Endothelial cell of umbilical vein (primary cell): ENCODE measurements at places on chromosomes 7 and 10. TPM values are rescaled to one million over a fixed set of nuclear protein-coding genes. Genes with fewer than 3 reads are reported as not detected.

Gene TWIST1
- not detected in 2 replicates for total RNA-seq

DNA sequence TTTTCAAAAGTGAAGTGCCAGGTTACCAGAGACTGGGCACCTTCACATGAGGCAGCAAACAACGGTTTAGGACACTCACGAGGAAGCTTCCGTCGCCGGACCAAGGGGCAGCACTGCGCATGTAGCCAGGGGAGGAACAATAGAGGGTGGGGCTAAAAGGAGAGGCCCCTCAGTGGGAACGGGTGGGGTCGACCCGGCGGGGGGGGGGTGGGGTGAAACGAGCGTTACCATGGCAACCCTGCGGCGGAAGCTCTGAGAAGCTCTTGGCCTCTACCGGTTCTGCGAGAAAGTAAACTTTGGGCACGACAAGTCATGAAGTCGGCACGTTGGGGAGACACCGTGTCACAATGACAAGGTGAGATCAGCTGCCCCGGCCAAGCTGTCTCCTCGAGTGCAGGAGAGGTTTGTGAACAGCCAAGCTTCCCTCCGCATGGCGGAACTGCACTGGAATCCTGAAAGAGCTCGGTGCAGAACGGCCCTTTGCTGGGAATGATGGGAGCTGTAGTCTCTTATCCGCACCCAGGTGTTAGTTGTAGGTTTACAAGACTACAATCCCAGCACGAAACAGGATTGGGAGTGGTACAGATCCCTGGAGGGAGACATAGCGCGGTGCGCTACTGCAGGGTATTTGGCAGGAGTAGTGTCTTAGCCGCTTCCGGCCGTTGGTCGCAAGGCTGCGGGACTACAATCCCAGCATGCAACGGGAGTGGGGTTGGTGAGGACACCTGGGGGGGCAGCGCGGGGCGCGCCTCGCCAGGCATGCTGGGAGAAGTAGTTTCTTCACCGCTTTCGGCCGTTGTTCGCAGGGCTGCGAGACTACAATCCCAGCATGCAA is 72.8 kb upstream of the ZNF722 start:
- DNase-seq, result no peak

Gene GJD4
- not detected in 2 replicates for total RNA-seq

GRCh38 chr7:156668130-156668741 is 27.7 kb downstream of the RNF32 start:
- no peak for DNase-seq

DNA sequence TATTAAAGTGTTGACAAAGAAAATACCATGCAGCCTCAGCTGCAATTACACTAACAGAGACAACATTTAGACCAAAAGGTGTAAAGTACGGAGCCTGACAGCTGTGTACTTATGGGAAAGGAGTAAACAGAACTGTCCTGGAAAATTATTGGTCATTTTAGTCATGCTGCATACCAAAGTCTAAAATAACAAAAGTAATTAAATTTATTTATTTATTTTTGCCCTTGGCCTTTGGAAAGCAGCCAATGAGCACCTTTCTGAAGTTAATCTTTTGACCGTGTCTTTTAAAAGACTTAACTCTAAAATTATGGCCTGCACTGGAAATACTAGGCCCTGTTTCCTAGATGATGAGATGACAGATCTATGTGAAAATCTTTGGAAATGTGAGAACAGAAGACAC is 597.6 kb downstream of the NXPH1 start:
- DNase-seq, result no peak

DNA sequence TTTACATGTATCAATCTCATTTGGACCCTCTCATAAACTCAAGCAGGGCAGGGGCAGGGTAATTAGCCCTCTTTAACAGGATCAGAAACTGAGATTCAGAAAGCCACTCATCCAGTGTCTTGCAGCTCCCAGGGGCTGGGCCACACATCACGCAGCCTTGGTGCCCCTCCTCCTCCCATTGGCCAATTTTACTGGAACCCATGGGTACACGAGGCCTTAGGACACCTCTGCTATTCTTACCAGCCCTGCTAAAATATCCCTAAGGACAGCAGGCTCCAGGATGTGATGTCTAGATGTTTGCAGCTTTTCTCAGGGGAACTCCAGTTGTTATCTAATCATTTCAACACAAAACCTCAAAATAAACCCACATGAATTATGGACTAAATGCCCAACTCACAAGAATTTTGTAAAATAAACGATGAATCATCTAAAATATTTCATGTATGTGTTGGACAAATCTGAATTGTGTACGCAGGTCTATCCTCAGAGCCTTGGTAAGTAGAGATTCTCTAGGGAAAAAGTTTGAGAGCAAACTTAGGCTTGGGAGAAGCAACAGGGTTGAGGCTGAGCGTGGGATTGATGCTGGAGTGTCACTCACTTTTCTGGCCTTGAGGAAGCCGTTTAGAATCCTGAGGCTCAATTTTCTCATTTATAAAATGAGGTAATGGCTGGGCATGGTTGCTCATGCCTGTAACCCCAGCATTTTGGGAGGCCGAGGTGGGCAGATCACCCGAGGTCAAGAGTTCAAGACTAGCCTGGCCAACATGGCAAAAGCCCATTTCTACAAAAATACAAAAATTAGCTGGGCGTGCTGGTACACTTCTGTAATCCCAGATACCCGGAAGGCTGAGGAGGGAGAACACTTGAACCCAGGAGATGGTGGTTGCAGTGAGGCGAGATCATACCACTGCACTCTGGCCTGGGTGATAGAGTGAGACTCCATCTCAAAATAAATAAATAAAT is 69.7 kb upstream of the TNS3 start:
- peak; percentile 51 for DNase-seq

DNA sequence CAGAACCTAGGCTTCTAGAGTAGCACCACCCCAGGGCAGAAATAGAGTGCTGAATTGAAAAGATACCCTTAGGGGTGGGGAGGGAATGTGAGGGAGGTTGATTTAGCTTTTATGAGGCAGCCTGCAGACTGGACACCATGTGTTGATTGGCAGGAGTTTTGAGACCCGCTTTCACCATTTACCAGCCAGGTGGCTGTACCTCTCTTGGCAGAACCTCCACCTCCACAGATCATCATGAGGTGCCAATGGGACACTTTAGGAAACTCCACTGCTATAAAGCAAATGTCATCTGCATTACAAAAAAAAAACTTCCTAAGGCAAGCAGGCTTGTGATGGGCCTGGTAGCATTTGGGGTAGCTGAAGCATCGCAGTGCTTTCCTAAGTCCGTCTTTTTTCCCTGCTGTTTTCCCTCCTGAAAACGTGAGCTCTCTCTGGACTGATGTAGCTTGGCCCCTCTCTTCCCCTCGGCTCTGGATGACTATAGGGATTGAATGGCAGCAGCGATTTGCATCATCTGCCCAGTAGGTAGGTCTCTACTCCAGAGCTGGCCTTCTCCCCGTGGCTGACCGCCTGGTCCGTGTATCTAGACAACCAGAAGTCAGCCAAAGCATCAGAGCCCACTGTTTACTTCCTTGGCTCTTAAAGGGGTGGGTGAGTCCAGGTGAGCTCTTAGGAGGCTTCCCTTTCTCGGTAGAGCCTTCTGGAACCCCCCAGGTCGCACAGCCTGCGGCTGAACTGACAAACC is 1.3 kb downstream of the PCBD1 start:
- no peak for DNase-seq

DNA sequence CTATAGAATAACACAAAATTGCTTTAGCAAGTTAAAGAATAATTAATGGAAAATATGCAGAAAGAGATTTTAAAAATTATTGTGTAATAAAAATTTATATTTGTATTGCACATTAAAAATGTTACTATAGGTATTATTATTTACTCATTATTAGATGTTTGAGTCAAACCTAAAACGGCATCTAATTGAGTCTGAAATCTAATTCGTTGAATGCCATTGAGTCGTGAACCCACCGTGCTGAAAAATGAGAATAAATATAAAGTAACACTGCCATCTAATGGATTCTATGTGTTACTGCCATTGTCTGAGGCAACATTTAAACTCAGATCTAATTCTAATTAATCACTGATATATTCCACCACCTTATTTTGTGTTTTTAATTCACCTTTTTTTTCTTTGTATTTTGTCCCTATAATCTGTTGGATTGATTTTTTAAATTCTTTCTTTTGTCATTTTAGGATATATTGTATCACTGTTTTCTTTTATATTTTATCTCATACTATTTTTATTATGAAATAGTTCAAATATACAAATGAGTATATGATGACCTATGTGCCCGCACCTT is 62.2 kb downstream of the SAMD9 start:
- peak; percentile 53 for DNase-seq

DNA sequence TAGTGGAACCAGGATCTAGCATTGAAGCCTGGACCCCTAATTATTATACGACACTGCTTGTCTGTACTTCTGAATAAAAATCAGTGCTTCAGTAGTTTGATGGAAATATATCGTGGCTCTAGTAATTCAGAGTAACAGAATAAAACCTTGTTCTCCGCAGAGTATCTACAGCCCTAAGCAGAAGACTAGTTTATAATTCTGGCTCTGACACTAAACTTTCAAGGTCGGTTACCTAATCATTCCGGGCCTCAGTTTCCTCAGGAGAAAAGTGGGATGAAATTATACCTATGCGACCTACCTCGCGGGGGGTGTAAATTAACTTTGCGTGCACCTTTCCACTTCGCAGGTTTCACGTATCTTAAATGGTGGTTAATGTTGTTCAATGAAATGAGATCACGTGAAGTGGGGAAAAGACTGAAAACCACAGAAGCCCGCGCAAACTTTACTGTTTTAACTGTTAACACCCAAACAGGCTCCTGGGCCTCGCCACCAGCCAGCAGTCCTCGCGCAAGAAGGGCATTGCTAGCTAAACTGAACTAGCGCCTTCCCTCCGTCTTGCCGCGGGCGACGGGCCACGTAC is 615 bp downstream of the THAP5 start:
- DNase-seq, result no peak

GRCh38 chr10:6228010-6228511 is 25.3 kb downstream of the PFKFB3 start:
- DNase-seq, result peak; percentile 53

- DNase-seq, result peak; percentile 70
Measured at GRCh38 chr7:32204361-32205018, 134.3 kb upstream of the PDE1C start.

DNA sequence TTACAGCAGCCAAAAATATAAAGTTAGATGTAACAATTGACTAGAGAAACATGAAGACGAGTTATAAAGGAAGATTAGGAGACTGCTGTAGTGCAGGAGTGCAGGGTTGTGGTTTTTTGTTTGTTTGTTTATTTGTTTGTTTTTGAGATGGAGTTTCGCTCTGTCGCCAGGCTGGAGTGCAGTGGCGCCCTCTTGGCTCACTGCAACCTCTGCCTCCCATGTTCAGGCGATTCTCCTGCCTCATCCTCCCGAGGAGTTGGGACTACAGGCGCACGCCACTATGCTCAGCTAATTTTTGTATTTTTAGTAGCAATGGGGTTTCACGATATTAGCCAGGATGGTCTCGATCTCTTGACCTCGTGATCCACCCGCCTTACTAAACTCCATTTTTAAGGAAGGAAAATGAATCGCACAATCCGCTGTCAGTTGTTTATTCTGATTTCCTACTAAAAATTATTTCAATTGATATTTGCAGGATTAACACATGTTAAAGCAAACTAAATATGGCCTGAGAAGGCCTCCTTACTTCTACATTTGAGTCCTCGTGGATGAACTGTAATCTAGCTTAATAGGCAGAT is 233.3 kb downstream of the NSUN6 start:
- no peak for DNase-seq

DNA sequence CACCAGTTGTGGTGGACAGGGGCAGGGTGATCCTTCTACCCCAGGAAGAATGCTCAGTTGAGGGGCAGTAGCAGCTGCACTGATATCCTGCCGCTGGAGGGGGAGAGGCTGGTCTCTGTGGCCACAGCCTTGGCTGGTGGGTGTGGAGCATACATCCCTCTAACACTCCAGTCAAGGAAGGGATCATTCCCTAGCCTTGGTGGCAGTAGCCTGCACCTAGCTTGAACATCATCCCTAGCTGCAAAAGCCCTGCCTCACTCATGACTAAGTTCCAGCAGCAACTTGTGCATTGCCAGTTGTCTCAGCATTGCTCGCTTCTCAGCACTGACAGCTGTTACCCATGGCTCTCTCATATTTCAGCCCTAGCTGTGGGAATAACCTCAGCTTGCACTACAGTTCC is 688.9 kb upstream of the POT1 start:
- DNase-seq, result no peak
